Thoracic aorta (tissue), 2 donors: ENCODE measurements at places on chromosomes 6 and 20.

DNA sequence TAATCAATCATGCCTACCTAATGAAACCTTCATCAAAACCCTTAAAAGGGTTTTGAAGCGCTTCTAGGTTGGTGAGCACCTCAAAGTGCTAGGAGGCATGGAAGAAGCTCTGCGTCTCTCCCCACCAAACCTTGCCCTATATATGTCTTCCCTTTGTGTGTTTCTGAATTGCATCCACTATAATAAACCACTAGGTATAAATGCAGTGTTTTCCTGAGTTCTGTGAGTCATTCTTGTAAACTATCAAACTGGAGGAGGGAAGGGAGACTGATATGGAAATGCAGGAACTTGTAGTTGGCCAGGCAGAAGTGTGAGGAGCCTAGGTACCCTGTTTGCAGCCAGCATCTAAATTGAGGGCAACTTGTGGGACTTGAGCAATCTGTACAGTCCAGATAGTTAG, 698.8 kb downstream of the DOK5 start:
- DNase-seq: no peak

DNA sequence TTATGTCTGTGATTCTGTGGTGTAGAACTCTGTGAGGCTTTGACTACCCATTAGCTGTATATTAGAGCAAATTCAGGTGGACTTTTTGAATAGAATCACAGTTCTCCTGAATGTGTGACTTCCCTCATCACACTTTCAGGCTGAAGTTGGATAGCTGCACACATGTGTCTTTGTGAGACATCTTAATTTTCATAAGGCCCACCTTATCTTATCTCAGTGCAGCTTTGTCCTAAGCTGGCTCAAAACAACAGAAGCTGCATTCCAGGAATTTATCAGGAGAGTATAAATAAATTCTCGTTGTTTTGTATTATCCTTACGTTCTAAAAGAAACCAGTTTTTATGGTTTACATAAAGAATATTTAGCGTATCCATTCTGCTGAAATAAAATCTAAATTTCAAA, 26.2 kb upstream of the SLC35D3 start:
- DNase-seq: no peak

- no peak for DNase-seq
Observed at GRCh38 chr20:13610184-13610583, 28.5 kb downstream of the TASP1 start.

- DNase-seq: no peak
Observed at GRCh38 chr6:79421001-79421411, 116.2 kb downstream of the LCA5 start.
